ENCODE measurements at places on chromosomes 5 and 9.

- no peak for DNase-seq
Observed at GRCh38 chr5:72041654-72042053, 65.6 kb upstream of the MAP1B start.

DNA sequence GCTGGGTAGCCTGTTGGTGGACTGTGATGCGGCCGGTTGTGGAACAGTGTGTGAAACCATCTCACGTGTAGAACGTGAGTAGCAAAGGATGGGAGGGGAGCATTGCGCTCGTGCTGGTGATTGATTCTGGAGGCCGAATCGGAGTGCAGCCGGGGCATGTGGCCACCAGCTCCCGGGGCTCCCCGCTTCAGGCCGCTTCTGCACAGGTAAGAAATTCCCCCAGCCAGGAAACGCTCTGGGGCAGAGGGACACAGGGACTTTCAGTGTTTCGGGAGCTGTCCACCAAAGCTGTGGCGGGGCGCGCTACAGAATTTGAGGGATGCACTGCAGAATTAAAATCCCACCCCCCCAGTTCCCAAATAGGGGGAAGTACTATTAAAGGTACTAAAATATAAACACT is 41.9 kb downstream of the LAMC3 start:
- DNase-seq = no peak

- no peak for DNase-seq
Observed at GRCh38 chr9:115746496-115746895, 407.1 kb upstream of the PAPPA start.

DNA sequence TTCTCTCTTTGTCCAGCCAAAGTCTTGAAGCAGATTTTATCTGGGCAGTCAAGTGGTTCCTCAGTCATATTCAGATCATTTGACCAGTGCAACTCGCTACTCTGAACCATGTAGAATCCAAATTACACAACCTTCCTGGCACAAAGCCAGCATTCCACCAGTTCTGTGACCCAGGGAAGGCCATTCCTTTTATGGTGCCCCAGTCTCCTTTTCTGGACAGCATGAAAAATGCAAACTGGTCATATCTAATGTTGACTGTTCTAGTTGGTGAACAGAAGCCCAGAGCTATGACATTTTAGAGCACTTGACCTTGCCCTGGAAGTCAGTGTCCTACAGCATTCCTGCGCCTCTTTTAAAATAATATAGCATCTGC is 364.6 kb downstream of the BRINP1 start:
- no peak for DNase-seq

DNA sequence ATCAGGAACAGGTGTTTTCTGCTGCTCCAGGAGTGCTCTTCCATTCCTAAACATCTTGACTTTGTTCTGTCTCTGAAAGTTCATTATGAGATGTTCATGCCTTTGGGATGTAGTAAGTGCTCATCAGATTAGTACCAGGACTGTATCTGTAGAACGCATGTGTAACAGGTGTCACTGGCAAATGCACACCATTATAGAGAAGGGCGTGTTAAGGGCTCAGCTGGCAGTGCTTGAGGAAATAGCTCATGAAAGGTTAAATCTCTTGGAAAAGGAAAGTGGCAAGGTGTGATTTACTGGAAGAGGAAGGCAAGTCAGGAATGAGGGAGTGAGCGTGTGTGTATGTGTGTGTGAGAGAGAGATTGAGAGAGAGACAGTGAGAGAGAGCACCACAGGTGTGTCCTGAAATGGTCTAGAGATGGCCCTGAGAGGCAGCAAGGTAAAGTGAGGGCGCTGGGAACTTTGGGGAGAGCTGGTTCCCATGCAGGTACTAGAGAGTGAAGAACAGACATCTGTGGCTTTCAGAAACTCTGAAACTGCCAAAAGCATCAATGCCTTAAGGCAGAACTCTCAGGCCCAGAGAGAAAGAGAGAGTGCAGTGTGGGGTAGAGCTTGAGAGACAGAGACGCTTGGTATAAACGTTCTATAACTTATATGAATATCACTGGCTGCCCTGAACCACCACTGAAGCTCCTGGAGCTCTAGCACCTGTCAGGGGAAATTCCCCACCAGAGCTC is 13.7 kb upstream of the CXCL14 start:
- no peak for DNase-seq

DNA sequence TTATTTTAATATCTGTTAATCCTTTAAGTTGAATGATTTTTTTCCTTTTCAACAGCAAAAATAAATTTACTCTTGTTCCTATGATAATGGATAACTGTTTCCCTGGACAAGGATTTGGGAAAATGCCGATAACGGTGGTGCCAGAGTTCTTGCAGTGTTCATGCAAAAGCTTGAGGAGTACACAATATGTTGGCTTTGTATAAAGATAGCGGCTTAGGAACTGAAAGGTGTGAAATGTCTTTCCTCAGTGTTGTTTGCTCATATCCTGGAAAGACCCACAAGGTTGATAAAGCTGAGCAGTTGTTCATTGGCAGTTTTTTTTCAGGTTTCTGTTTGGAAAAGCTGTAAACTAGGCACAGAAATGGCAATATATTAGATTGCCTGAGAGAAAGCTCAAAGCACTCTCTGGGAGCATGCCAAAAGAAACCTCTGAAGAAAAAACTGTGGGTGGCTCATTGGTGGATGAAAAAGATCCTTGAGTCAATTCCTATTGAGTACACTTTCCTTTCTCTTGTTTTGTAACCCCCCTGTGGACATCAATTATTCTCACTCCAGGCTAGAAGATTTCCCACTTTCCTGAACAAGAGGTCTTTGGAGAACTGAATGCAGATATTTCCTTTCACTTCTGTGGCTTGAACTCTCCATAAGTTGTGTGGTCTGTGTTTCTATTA is 117.2 kb upstream of the RGMB start:
- no peak for DNase-seq

GRCh38 chr9:87888501-87888900 is 5.8 kb downstream of the SPATA31E1 start:
- DNase-seq = no peak

DNA sequence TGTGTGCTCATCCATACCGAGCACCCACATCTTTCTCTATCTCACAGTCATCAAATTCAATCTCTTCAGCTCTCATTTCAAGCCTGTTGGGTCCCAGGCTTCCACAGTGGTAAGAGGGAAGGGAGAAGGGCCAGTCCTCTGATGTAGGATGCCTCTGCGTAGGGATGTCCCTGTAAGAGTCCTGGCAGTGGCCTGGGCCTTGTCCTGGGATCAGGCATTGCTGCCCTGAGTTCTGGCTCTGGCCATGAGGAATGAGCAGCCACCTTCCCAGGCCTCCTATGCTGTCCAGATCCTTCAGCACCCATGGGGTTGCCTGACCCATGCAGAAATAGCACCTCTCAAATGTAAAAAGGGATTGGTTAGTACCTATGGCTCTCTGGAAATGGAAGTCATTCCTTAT is 121.2 kb downstream of the EFNA5 start:
- no peak for DNase-seq

GRCh38 chr5:140998921-140999410 is 32.7 kb downstream of the PCDHAC2 start:
- no peak for DNase-seq

GRCh38 chr5:169577951-169578350 is 5.6 kb upstream of the SPDL1 start:
- no peak for DNase-seq

- peak; percentile 41 for DNase-seq
Observed at GRCh38 chr5:128201065-128201926, 117.7 kb downstream of the SLC12A2 start.

DNA sequence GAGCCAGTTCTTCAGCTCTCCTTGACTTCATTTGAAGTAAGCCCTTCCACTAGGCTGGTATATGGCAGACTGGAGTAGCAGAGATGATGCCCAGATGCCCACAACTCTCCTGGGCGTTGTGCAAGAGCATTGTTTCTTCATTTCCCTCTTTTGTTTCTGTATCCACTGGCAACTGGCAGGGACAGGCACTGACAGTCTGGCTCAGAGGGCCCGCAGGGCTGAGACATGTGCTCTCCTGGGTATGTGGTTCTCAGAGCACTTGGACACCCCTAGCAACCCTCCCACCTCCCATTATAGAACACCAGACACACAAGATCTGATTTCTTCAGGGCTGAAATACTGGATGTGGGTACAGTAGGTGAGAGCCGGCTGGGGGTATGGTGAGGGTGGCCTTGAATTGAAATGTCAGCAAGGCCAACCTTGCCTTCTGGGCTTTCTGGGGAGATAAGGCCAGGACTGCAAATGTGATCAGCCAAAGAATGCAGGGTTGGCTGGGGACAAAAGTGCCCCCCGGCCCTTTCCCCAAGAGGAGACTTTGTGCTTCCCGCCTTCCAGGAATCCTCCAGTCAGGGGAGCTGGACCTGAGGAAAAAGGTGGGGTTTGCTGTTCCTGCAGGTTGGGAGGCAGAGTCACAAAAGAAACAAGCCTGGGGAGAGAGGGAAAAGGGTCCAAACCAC is 28.6 kb upstream of the CTNNA1 start:
- no peak for DNase-seq

- no peak for DNase-seq
Observed at GRCh38 chr9:3682186-3682585, 156.4 kb upstream of the RFX3 start.

DNA sequence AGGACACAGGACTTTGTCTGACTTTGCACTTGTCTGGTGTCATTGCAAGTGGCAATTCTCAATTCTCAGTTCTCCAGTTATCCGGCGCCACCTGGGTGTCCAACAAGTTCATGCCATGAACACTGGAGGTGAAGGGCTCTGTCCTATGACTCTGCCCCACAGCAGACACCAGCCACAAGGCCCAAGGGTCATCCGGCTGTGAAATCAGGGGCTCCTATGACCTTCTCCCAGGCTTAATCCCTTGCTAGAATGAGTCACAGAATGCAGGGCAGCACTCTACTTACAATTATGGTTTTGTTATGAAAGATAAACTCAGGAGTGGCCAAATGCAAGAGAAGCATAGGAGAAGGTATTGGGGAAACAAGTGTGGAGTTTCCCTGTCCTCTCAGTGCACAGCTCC is 392.0 kb downstream of the GADD45G start:
- no peak for DNase-seq

GRCh38 chr9:32986971-32987370 is 14.5 kb downstream of the APTX start:
- DNase-seq = no peak

GRCh38 chr9:116572095-116572748 is 114.9 kb upstream of the TRIM32 start:
- DNase-seq = peak; percentile 83

- DNase-seq = no peak
Observed at GRCh38 chr5:110594866-110595265, 131.6 kb downstream of the TMEM232 start.

DNA sequence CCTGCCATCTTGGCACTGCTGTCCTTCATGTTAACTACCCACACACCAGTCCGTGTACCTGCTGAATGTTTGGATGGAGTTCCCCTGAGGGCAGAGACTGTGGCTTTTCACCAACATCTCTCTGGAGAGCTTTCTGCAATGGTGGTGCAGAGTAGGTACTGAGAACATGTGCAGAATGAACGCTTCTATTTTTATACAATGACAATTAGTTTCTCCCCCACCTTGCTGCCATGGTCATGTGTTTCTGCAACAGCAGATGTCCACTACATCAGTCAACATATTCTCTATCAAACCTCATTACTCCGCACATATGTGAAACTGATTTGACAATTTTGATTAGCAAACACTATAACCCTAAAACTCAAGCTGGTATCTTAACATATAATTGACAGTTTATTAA is 14.5 kb downstream of the PTCH1 start:
- no peak for DNase-seq

DNA sequence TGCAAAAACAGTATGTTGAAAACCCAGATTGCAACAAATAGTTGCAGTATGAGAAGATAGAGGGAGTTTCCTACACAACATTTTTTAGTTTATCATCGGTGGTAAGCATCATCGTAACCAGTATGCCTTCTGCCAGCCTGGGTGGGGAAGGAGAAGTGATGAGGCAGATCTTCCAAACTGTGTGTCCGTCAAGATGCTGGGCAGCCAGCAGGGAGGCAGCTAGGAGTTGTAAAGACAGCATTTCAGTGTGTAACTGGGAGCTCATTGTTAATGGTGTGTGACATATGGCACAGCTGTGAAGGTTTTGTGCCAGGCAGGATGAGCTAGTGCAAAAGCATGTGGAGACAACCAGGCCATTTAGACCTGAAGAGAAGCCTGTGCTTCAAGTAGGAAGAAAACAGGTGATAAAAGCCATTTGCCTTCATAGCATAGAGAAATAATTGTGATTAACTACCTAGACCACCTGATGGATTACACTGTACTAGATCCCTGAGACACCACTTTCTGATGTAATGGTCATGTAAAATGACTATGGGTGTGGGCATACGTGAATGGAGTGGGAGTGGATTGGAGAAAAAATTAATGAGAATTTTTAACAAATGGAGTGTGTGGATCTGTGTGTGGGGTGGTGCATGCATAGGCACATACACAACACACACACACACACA is 347.0 kb upstream of the ADAMTSL1 start:
- DNase-seq = no peak

GRCh38 chr9:2019723-2020122 is 4.6 kb downstream of the SMARCA2 start:
- no peak for DNase-seq

GRCh38 chr5:2996248-2996647 is 244.8 kb upstream of the IRX2 start:
- DNase-seq = no peak

DNA sequence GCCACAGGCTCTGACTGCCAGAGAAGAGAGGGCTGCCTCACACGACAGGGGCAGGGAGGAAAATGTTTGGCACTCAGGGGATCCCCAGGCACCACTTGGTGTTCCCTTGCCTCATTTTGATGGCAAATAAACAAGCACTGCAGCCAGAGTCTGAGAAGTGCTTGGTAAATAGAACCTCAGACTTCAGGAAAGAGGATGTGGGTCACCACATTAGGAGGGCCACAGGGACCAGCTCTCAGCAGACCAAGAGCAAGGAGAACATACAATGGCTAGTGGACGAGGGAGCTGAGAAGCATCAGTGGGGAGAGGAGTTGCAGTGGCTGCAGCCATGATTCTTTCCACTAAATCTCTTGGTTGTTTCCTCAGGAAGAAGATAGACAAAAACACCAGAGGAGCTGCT is 413.9 kb downstream of the GADD45G start:
- no peak for DNase-seq

- DNase-seq = no peak
Observed at GRCh38 chr9:97993000-97993399, 9.9 kb downstream of the ANP32B start.
